ENCODE measurements at places on chromosomes 2 and 18.

DNA sequence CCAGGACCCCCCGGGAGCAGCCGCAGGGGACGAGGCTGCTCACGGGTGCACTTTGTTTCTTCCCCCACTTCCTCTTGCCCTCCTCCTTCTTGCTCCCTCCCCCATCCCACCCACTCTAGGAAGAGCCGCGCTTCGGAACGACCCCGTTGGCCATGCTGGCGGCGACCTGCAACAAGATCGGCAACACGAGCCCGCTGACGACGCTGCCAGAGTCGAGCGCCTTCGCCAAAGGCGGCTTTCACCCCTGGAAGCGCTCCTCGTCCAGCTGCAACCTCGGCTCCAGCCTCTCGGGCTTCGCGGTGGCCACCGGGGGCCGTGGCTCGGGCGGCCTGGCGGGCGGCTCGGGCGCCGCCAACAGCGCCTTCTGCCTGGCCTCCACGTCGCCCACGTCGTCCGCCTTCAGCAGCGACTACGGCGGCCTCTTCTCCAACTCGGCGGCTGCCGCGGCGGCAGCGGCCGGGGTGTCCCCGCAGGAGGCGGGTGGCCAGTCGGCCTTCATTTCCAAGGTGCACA, 1.3 kb downstream of the SP9 start:
- ATAC-seq = no peak
- H3K27ac ChIP-seq = no peak overlapping the region
- no peaks in the 10 kb centered on the region for H3K36me3 ChIP-seq
- H3K4me1 ChIP-seq = peaks cover 71% of the 10 kb centered on the region
- H3K27me3 ChIP-seq = peaks cover 100% of the 10 kb centered on the region
- peak overlapping the region; percentile 45 for H3K4me3 ChIP-seq

DNA sequence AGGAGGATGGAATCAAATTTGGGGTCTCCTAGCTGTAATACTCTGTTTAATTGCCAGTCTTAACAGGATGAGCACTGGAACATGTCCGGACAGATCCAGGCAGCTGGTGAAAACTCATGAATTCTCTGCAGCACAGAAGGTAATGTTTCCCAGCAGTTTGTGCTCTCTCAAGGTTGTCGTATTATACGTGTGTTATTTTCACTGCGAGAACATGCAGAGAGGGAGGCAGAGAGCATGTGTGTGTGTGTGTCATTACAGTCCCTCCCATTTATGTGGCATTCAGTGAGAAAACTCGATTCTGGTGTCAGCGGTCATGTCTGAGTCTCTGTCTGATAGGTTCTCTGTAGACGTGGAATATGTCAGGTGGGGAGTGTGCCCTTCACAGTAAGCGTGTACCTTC, 150.2 kb upstream of the POU3F3 start:
- no peak for ATAC-seq
- H3K4me1 ChIP-seq = no peaks in the 10 kb centered on the region
- H3K4me3 ChIP-seq = no peak overlapping the region
- H3K27me3 ChIP-seq = peaks cover 5% of the 10 kb centered on the region
- no peaks in the 10 kb centered on the region for H3K36me3 ChIP-seq
- H3K27ac ChIP-seq = no peak overlapping the region

- H3K27me3 ChIP-seq = no peaks in the 10 kb centered on the region
- no peak overlapping the region for H3K27ac ChIP-seq
- H3K4me3 ChIP-seq = no peak overlapping the region
- ATAC-seq = no peak
These were observed 195.7 kb upstream of the TMEFF2 start for GRCh38 chr2:192390401-192390800.

DNA sequence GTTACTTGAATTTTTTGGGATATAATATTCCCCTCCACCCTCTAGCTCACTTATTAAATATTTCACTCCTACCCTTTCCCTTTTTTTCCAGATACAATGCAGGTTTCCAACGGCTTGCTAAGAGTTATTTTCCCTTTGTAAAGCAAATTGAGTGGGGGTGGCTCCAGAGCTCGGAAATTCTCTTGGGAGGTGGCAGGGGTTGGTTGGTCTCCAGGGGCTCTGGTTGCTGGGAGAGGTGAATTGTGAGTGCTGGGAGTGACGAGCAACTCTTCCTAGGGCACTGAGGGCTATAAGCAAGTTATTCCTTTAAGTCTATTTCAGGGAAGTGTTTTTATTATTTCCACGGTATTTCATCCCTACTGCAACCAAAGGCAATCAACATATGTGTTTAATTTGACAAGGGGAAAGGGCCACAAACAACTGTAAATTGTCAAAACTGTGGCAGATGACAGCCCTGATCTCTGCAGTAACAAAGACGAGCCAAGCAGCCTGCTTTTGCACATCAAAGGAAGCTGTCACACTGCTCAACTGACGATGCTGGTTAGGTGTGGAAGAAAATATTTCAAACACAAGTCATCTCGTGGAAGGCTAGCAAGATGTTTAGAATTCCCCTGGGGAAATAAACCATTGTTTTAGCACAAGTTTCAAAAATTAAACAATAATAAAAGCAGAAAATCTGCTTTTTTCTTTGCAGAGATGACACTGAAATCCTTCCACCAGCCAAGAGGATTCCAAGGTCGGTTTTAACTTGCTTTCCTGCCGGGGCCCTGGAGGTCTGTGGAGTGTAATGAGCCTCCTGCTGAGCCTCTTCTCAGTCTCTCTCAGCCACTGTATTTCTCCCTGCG, 34.8 kb upstream of the ASXL2 start:
- no peak overlapping the region for H3K4me3 ChIP-seq
- H3K36me3 ChIP-seq = no peaks in the 10 kb centered on the region
- H3K27ac ChIP-seq = no peak overlapping the region
- ATAC-seq = no peak

DNA sequence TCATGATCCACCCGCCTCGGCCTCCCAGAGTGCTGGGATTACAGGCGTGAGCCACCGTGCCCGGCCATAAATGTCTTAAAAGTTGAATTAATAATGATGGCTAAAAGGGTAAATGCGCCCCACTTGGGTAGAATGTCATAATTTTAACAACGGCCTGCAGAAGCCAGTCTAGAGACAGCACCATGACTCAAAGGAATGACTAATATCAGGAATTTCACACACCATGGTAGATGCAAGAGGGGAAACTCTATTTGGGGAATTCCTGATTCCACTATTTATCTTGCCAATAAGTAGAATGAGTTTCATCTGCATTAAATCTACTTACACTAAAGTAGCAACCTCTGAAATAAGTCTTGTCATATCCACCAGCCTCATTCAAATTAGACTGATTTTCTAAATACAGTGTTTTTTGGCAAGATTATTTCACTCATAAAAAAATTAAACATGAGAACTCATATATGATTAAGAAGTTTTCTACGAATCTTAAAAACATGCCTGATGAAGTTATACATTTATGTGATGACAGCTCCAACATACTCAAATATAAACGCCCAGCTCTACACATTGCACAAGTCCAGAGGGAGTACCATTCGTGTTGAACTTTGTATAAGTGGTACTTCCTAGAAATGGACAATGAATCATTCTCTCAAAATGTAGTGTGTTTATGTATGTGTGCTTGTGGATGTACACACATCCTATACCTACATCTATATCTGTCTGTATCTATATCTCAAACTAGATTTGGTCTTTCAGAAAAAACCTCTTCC, 309.7 kb downstream of the IRS1 start:
- no peak overlapping the region for H3K4me3 ChIP-seq
- H3K4me1 ChIP-seq = no peaks in the 10 kb centered on the region
- no peak overlapping the region for H3K27ac ChIP-seq
- no peak for ATAC-seq

DNA sequence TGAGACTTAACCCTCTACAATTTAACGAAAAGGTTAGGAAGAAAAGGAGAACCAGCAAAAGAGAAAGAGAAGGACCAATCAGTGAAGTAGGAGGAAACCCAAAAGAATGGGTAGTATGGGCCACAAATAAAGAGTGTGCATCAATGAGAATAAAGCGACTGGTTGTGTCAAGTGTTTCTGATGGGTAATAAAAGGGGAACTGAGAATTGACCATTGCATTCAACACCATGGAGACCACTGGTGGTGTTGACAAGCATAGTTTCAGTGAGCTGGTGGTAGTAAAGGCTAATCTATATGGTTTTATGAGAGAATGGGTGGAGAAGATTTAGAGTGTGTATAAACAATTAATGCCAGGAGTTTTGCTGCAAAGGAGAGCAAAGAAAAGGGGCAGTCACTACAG, 75.4 kb downstream of the CSRNP3 start:
- H3K27ac ChIP-seq = no peak overlapping the region
- no peaks in the 10 kb centered on the region for H3K4me1 ChIP-seq
- H3K27me3 ChIP-seq = no peaks in the 10 kb centered on the region
- no peaks in the 10 kb centered on the region for H3K36me3 ChIP-seq
- ATAC-seq = no peak

DNA sequence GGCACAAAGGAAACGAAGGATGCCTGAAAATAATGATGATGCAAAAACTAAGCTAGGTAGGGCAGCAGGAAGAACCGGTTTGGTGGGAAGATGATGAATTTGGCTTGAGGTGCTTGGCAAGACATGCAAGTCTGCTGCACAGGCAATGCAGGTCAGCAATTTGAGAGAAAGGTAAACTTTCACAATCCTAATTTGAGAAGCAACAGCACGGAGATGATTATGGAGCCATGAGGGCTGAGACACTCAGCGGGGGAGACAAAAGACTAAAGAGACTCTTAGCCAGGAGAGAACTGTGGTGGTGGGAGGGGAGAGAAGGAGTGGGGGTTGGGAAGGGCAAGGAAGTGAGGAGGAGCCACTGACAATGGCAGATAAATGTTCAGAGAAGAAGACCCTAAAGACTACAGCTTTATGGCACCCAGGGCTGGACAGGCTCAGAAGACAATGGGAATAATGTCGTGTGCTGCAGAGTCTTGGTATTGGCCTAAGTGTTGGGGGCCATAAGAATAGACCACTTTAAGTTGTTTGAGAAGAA, 19.4 kb upstream of the RNF149 start:
- no peak overlapping the region for H3K4me3 ChIP-seq
- H3K27ac ChIP-seq = no peak overlapping the region
- H3K27me3 ChIP-seq = no peaks in the 10 kb centered on the region
- ATAC-seq = no peak

- H3K36me3 ChIP-seq = no peaks in the 10 kb centered on the region
- no peak overlapping the region for H3K4me3 ChIP-seq
- no peaks in the 10 kb centered on the region for H3K27me3 ChIP-seq
- ATAC-seq = peak; percentile 79
These were observed 36.6 kb downstream of the COPS8 start for GRCh38 chr2:237122214-237122666.

GRCh38 chr18:78247615-78248289, 731.9 kb upstream of the SALL3 start:
- ATAC-seq = no peak
- H3K27ac ChIP-seq = no peak overlapping the region

GRCh38 chr2:201182650-201183364, at the start of gene CASP10:
Gene CASP10, plus strand, starts transcription at chr2:201183141. Its CDS starts 2,637 bp downstream, at chr2:201185778.
- no peaks in the 10 kb centered on the region for H3K36me3 ChIP-seq
- H3K4me3 ChIP-seq = peak within 1 kb of the TSS; percentile 29
- H3K27ac ChIP-seq = peak within 1 kb of the TSS; percentile 57

DNA sequence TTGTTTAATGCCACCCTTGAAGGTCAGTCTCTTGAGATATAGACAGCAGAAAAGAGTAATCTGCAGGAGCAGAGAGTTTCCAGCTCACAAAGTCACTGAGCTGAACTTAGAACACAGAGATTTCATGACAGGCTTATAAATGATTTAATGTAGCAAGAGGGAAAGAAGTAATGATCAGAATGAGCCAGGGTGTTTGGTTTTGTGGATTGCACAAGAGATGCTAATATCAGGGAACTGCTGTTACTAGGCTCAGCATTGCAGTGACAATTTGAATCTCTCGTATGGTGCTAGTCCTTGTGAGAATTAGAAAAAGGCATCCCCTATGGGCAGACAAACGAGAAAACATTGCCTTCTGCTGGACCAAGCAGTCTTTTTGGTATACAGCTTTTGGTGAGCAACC, 61.7 kb upstream of the ITGB6 start:
- H3K4me3 ChIP-seq = no peak overlapping the region
- no peaks in the 10 kb centered on the region for H3K36me3 ChIP-seq
- H3K27ac ChIP-seq = no peak overlapping the region

GRCh38 chr18:24065906-24066305, 51.4 kb downstream of the TTC39C start:
- H3K4me1 ChIP-seq = no peaks in the 10 kb centered on the region
- no peak overlapping the region for H3K4me3 ChIP-seq
- no peaks in the 10 kb centered on the region for H3K27me3 ChIP-seq
- H3K36me3 ChIP-seq = peaks cover 24% of the 10 kb centered on the region
- ATAC-seq = no peak

GRCh38 chr2:3493615-3494007, 25.7 kb downstream of the ADI1 start:
- no peaks in the 10 kb centered on the region for H3K27me3 ChIP-seq
- no peaks in the 10 kb centered on the region for H3K4me1 ChIP-seq
- no peak overlapping the region for H3K27ac ChIP-seq
- no peak for ATAC-seq
- no peaks in the 10 kb centered on the region for H3K36me3 ChIP-seq

DNA sequence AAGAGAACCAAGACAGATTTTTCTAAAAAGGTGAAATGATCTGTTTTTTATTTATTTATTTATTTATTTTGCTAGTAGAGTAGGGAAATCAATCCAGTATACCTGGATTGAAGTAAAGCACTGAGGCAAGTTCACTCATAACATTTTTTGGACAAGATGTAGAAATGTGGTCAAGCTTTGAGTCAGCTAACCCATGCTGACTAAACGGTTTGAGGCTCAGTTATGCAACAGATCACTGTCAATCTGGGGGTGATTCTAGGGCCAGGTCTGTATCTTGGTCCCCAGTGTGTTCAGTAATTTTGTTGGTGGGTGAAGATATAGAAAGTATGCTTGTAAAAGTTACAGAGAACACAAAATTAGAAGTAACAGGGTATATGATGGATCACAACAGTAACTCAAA, 60.2 kb downstream of the RMDN2 start:
- no peaks in the 10 kb centered on the region for H3K36me3 ChIP-seq
- no peak overlapping the region for H3K27ac ChIP-seq
- H3K4me1 ChIP-seq = peaks cover 2% of the 10 kb centered on the region
- no peak overlapping the region for H3K4me3 ChIP-seq

DNA sequence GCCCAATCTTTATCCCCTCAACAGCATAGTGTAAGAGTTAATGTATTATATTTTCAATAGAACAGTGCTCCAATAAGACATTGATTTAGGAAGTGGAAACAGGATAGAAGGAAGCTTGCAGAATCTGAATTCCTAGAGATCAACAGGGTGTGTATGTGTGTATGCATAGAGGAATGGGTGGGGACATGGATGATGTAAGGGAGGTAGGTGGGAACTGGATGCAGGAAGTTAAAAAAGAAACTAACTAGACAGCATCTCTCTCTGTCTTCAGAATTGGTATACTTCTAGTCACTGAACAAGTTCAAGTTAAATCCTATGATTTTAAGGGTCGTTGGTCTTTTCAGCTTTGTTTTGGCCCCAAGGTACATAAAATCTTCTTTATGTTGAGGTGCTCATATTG, 196.6 kb downstream of the PMAIP1 start:
- no peaks in the 10 kb centered on the region for H3K4me1 ChIP-seq
- H3K27ac ChIP-seq = no peak overlapping the region
- ATAC-seq = no peak
- no peaks in the 10 kb centered on the region for H3K36me3 ChIP-seq
- no peak overlapping the region for H3K4me3 ChIP-seq

GRCh38 chr2:144607891-144608521, 88.1 kb upstream of the ZEB2 start:
- no peak overlapping the region for H3K27ac ChIP-seq
- H3K4me1 ChIP-seq = no peaks in the 10 kb centered on the region
- ATAC-seq = peak; percentile 55
- H3K27me3 ChIP-seq = no peaks in the 10 kb centered on the region
- H3K4me3 ChIP-seq = no peak overlapping the region
- H3K36me3 ChIP-seq = no peaks in the 10 kb centered on the region

Data from gastroesophageal sphincter (tissue), 4 donors.